ENCODE measurements at places on chromosomes 2 and 18. TPM values are rescaled to one million over a fixed set of nuclear protein-coding genes. Genes with fewer than 3 reads are reported as not detected.

Gene CPLX4
- total RNA-seq: not detected

Gene TGFA
- 0.93 TPM for total RNA-seq

Gene CD8B
- not detected for total RNA-seq

- DNase-seq: no peak
Measured at GRCh38 chr2:69642709-69643601, 584 bp downstream of the AAK1 start.

Gene ACTG2
- not detected for total RNA-seq

Measured in glomerular endothelial cell (primary cell).